Caudate nucleus (tissue), 63 donors: ENCODE measurements at places on chromosomes 7 and 10.

GRCh38 chr10:105291571-105291970 is 650.5 kb downstream of the SORCS3 start:
- no peak for DNase-seq

DNA sequence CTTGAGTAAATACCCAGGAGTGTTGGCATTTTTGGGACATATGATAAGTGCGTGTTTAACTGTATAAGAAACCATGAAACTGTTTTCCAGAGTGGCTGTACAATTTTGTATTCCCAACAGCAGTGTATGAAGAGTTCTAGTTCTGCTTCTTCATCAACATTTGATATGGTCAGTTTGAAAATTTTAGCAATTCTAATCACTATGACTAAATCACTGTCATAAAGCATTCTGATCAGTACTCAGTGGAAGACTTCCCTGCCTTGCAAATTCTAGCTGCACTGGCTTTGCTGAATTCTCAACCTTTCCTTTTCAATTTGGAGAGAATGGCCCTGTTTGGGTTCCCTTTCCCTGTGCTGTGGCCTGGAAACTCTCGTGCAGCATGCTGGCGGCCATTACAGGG is 18.6 kb upstream of the FAM221A start:
- no peak for DNase-seq

GRCh38 chr7:114931656-114932011 is 9.7 kb downstream of the MDFIC start:
- no peak for DNase-seq

- no peak for DNase-seq
These were observed 414.7 kb upstream of the SEMA3C start for GRCh38 chr7:81333536-81333935.

DNA sequence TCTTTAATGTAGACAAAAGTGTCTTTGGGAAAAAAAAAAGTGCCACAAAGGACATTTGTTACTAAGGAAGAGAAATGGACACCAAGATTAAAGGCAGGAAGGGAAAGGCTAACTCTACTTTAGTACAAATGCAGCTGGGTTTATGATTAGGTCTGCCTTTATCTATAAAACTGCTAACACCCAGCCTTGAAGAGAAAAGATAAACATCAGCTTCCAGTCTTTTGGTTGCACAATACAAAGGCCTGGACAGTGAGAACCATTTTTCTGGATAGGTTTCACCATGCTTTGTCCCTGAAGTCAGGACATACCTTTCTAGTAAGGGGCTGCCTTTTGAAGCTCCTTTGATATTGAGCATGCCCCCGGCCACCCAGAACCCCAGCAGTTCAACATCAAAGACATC is 45.1 kb downstream of the ZNF248 start:
- no peak for DNase-seq

GRCh38 chr10:3825244-3825643 is 40.2 kb upstream of the KLF6 start:
- no peak for DNase-seq

DNA sequence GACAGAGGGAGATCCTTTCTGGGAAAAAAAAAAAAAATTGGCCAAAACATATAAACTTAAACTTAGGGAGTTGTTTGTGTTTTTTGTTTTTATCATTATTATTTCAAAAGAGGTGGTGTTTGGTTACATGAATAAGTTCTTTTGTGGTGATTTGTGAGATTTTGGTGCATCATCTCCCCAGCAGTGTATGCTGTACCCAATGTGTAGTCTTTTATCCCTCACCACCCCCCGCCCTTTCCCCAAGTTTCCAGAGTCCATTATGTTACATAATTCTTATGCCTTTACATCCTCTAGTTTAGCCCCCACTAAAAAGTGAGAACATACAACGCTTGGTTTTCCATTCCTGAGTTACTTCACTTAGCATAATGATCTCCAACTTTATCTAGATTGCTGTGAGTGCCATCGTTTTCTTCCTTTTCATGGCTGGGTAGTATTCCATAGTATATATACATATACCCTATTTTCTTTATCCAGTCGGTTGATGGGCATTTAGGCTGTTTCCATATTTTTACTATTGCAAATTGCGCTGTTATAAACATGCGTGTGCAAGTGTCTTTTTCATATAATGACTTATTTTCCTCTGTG is 148.1 kb upstream of the ZNF92 start:
- DNase-seq = no peak

DNA sequence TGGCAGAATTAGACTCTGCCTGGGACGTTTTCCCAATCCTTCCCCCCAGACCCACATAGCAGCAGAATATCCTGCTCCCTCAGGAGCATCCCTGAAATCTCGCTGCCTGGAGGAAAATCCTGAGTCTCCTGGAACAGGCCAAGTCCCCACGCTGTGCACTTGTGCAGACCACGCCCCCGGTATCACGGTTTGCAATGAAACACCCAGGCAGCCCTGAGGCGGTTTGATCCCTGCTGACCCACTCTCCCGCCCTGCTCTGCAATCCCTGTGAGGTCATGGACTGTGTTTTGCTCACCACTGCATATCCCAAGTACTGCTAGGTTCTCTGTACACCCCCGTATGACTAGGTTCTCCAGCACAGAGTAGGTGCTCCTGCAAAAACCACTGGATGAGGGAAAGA is 411.8 kb upstream of the MGMT start:
- DNase-seq = no peak

DNA sequence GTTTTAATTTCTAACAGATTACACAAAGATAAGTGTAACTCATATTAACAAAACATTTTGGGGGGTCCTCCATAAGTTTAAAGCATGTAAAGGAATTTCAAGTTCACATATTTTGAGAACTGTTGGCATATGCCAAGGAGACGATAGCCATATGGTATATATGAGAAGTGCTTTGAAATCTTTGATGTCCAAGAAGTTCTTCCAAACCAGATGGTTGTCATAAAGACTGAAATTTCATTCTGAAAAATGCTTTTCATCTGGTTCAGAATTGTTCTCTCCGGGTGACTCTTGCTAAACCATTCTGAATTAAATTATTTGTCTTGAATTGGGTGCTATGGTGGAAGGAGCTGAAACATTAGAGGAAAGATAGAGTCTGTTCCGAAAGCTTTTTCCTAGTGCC is 513.0 kb upstream of the AKR1E2 start:
- DNase-seq = no peak

DNA sequence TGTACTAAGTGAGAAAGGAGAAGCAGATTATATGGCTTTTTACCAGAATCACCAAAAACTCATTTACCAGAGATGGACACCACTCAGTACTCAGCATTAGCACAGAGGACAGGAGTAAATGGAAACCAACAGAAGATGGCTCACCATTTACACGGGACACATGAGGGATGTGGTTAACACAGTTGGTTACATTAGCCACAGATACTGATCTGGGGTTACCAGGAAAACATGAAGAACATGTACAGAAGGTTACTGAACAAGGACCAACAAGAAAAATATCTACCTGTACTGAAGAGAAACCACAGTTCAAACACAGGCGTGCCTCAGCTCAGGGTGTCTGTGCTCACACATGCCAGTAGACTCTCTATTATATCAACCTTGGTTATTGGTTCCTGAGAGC is 1285.8 kb upstream of the SORCS1 start:
- no peak for DNase-seq

DNA sequence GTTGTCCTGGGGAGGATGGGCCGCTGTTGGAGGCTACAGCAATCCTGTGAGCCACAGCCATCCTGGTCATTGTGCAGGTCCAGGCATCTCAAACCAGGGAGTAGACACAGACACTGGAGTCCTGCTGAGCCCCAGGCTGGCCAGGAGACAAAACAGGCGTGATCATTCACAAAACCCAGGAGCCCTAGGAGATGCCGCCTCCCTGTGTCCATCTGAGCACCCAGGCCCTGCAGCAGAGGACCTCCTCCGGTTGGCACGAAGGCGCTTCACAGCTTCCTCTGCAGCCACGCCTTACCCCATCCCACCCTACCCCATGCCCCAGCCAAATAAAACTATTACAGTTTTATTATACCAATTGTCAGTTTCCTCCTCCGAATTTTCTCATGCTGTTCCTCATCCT is 183.6 kb downstream of the PLXNA4 start:
- DNase-seq = no peak

GRCh38 chr10:45420453-45421192 is 46.6 kb downstream of the ALOX5 start:
- DNase-seq = no peak

- DNase-seq = no peak
These were observed 67.1 kb downstream of the CUBN start for GRCh38 chr10:17062493-17062892.
